ENCODE measurements at places on chromosomes 2 and 18.

- DNase-seq, result peak; percentile 52
Measured at GRCh38 chr2:197191177-197191939, 119.2 kb downstream of the ANKRD44 start.

- no peak for DNase-seq
Measured at GRCh38 chr18:305003-305501, 37.2 kb upstream of the THOC1 start.

GRCh38 chr2:51297488-51297887, 265.6 kb upstream of the NRXN1 start:
- DNase-seq, result no peak

GRCh38 chr2:239180526-239181073, 220.2 kb downstream of the HDAC4 start:
- DNase-seq, result no peak

DNA sequence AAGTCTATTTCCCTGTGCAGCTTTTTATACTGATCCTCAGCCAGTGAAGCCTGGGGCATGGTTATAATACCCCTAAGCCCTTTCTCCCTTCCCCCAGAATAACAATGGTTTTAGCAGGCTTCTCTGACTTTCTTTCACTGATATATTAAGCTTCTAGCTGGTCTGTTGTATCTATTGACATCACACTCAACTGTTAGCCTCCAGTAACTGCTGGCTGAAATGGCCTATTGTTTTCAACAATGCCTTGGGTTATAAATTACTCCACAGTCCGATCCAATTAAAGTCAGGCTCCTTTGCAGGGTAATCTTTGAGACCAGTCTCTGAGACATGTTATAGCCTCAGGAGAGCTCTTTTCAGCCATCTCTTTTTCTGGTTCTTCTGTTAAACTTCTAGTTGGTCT, 2.9 kb upstream of the SLC9A4 start:
- no peak for DNase-seq
